ENCODE measurements at places on chromosomes 16 and 17.
A peak's percentile ranks its signal among the peaks of the same experiment; 100 is the strongest.

GRCh38 chr16:1053121-1053521, 19.4 kb upstream of the SSTR5 start:
- no peak for DNase-seq

DNA sequence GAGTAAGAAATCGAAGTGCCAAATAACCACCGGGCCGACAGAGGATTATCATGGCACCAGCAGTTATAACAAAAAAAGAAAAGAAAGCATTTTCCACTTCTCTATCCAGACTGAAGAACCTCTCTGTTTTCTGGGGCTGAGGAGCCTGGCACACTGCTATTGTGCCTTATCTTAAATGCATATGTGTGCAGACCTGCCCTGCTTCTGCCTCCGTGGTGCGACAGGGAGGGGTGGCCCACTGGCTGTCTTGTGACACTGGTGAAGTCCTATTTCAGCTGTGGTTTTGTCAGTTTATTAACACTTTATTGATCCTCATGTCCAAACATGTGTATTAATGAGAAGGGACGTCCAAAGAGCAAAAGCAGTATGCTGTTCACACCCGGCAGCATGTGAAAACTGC, 55.4 kb downstream of the CDK5R1 start:
- DNase-seq: no peak

DNA sequence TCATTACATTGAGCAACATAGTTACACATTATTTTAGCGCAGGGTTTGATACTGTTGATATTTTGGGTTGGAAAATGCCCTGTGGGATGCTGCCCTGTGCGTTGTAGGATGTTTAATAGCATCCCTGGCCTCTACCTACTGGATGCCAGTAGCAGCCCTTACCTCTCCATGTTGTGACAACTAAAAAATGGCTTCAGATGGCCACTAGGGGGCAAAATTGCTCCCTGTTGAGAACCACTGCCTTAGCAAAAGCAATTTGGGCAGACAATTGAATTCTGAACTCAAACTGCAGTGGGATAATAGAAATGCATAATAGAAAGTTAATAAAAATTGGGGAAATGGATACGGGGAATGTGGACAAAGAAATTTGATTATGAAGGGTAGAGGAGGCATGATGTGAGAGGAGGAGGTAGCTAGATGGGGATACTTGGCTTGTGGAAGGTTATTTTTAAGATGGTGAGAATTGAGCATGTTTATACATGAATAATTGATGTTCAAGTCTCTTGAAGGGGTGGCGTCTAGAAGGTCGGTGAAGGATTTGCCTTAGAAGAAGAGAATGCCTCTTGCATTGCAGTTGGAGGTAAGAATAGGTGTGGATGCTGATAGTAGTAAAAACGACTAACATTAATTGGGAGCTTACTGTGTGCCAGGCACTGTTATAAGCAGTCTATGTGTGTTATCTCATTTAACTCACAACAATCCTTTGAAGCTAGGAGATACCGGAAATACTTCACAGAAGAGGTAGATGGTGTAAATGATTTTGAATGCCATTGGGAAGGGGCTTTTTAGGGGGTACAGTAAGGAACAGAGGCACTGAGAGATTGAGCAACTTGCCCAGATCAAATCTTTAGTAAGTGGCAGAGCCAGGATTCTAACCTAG, 19.0 kb downstream of the HEATR9 start:
- peak; percentile 71 for DNase-seq

GRCh38 chr16:29312835-29313558, 93.5 kb downstream of the NPIPB11 start:
- no peak for DNase-seq

DNA sequence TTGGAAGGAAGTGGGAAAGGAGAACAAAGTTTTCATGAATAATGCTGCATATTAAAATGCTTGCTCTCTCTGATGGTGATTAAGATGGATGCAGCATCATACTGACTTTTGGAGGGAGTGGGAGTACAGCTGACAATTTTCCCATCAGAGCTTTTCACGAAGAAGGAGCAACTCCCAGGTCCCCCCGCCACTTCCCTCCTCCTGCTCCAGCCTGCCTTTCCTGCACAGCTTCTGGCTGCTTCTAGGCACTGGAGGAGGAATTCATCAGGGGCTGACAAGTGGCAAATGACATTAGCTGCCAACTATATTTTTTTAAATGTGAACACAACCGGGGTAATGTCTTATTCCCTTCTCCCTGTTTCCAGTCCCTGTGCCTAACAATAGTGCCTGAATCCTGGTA, 477.9 kb downstream of the SHISA9 start:
- DNase-seq: no peak

DNA sequence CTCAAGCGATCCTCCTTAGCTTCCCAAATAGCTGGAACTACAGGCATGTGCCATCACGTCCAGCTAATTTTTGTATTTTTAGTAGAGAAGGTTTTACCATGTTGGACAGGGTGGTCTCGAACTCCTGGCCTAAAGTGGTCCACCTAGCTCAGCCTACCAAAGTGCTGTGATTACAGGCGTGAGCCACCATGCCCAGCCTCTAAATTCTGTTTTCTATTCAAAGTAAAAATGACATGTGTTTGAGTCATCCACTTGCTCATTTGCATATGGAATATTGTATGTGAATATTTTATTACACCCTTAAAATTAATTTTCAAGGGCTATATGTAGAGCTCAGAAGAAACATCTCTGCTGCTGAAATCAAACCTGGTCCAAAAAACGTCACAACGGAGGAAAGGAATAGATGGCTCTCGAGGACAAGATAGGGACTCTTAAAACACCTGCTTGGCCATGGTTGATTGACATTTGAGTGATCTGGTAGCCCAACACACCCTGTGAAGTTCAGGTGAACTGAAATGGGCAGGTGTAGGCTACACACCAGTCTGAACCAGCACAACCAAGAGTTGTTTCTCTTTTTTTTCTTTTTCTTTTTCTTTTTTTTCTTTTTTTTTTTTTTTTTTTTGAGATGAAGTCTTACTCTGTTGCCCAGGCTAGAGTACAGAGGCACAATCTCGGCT, 51.1 kb downstream of the SF3B3 start:
- no peak for DNase-seq

- DNase-seq: peak; percentile 75
These were observed 166.8 kb downstream of the MAP2K6 start for GRCh38 chr17:69581061-69581961.

DNA sequence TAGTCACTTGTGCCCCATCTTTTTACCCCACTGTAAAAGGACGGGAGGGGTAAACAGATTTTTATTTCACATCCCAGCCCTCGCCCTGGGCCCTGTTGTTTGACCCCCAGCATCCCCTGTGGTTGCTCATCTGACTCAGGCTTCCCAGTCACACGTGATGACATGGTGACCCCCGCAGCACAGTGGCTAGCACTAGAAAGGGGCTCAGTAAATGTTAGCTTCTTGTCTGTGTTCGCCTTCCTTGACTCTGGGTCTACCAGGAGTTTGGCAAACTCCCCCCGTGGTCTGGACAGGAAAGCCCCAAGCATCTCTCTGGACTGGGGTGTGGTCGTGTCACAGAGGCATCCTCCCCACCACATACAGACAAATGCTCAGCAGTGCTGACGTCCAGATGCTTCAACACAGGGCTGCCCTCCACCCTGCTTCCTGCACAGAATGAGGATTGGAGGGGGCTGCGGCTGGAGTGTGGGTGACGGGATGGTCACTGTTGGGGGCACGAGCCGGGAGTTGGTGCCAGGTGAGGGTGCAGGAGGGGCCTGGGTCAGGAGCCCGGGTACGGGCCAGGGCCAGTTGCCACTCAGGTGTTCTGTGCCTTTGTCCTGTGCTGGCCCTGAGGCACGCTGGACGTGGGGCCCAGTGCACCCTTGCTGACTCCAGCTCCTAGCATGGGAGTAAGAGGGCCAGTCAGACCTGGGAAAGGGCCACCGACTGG, 69.1 kb downstream of the METRNL start:
- no peak for DNase-seq

Measured in renal cortical epithelial cell (primary cell).